NCI-H510A treated with DMSO at 0.1 percent for 48 hours (cell line): ENCODE measurements at places on chromosomes 13 and 19.

- DNase-seq = no peak
Measured at GRCh38 chr19:42596391-42597072, 1.8 kb upstream of the CEACAM8 start.

DNA sequence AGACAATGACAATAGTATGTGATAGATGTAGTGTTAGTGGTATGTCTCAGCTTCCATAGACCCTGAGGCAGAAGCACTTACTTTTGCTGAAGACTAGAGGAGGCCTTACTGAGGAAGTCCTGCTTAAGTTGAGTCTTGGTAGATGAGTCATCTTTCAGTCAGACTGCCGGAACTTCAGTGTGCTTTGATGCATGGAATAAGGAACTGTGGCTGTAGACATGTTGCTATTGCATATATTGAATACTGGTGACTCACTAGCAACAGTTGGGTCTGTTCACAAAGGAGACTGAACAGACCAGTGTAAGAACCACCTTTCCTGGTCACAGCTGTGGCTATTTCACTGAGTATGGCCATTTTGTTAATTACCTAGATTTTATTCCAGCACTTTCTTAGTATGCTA, 1000.6 kb downstream of the OLFM4 start:
- DNase-seq = no peak

DNA sequence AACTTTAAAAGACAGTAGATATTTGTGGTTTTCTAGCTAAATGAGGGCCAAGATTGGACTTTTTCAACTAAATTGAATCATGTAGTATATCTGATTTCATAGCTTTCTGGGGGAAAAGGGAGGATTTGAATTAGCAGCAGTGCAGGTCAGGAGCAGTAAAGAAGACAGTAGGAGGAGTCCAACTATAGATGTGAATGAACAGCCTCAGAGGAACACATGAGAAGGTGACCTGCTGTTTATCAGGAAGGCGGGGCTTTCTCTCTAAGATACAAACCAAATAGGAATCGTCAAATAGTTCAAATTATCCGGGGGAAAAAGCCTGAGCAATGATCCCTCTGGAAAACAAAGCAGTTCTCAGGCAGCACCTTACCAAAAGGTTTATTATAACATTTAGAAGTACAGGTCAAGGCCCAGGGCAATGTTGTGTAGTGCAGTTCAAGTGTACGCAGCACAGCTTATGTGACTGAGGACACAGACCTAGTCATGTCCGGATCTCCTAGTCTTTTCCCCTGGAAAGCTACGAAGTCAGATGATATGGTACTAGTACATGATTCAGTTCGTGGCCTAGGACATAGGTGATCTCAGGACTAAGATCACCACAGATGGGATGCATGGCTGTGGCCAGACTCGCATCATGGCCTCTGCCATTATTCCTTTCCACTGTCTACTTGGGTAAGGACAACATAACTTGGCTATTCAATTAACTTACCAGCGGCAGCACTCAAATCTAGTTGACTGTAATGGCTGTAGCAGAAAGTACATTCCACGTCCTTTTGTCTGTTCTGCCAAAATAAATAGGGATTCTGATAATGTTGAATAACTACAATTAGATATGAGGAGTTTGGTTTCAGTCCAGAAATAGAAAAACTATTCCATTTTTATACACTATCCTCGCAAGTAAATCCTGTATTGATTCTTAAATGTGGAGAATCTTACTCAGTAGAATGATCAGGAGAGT, 40.3 kb downstream of the MPHOSPH8 start:
- no peak for DNase-seq

GRCh38 chr19:54179921-54180461, 7.0 kb upstream of the TMC4 start:
- peak; percentile 77 for DNase-seq

DNA sequence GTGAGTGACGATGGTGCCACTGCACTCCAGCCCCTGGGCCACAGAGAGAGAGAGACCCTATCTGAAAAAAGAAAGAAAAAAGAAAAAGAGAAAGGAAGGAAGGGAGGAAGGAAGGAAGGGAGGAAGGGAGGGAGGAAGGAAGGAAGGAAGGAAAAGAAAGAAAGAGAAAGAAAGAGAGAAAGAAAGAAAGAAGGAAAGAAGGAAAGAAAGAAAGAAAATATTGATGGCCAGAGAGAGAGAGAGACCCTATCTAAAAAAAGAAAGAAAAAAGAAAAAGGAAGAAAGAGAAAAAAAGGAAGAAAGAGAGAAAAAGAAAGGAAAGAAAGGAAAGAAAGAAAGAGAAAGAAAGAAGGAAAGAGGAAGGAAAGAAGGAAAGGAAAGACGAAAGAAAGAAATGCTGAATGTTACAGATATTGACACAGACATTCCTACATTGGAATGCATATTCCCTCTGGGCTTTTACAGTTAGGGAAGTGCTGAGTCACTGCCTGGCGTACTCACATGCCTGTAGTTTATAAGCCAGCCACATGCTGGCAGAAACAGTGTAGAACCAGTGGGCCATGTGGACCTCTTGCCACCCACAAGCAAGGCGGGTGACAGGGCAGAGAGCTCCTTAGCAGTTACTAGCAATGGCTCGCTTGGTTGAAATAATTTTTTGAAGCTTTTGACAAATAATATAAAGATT, 34.6 kb upstream of the SLC46A3 start:
- no peak for DNase-seq

GRCh38 chr13:30128591-30128990, 178.8 kb downstream of the KATNAL1 start:
- DNase-seq = no peak

DNA sequence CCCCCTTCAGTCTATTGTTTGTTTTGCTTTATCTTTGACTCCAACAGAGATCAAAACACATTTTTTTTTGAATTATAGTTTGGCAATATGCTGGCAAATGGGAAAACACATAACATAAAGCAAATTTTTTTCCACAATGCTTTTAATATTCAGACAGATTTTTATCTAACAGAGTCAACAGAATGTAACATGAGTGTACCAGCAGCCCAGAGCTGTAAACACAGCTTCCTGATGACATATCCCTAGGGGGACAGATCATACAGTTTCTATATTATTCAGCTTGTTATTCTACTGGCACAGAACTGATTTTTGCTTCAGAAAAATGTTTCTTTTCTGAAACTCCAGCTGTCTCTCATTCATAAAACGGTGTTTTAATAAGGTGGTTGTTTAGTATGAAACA, 168.8 kb downstream of the OLFM4 start:
- no peak for DNase-seq

DNA sequence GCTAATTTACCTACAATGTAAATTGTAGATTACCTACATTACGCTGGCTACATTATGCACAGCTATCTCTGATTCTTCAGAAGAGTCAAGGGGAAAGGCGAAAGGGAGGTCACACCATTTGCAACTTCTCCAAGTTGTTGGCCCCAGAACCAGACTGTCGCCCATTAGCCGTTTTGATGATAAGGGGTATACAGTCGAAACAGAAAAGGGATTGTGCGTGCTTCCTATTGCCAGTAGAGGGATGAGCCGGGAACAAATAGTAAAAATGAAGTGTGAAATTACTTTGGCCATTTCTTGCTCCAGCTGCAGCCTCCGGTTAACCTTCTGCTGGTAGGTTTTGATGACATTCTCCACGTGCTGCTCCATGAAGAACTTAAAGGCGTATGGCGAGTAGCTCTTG, 73.8 kb downstream of the LATS2 start:
- no peak for DNase-seq

DNA sequence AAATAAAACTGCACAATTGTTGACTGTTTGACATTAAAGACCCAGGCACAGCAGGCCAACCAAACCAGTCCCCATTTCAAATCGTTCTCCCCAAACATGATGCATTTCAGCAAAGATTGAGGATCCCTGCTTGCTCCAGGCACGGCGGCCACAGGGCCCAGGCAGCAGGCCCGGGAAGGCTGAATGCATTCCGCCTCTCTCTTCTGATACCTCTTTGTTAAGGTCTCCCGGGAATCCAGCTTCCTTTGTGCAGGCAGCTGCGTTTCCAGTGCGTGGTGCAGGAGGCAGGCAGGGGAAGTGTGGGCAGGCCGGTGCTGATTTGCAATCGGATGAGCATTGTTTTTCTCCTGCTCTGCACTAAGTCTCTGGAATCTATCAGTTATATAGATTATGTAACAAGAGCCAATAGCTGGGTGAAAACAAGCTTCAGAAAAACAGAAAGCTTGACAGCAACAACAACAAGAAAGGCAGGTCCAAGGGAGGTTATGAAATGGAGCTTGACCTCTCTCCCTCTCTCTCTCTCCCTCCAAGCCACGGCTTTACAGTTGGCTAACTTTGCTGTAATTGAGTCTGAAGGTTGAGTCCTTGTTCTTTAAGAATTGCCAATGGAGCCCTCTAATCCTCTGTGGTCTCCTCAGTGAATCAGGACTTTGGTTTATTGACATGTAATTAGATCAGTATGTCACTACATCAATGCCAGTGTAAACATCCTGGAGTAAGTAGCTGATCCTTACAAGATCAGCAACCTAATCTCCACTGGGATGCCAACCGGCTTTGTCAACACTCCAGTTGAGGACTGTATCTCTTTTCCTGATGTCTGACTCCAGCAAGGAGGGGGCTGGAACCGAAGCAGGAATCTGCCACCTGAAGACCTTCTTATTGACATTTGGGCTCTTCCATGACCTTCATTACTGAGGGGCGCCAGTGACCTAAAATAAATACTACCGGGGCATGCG, 338.0 kb downstream of the TEX29 start:
- peak; percentile 60 for DNase-seq

- DNase-seq = no peak
Measured at GRCh38 chr13:57653229-57653989, 21.9 kb downstream of the PCDH17 start.

DNA sequence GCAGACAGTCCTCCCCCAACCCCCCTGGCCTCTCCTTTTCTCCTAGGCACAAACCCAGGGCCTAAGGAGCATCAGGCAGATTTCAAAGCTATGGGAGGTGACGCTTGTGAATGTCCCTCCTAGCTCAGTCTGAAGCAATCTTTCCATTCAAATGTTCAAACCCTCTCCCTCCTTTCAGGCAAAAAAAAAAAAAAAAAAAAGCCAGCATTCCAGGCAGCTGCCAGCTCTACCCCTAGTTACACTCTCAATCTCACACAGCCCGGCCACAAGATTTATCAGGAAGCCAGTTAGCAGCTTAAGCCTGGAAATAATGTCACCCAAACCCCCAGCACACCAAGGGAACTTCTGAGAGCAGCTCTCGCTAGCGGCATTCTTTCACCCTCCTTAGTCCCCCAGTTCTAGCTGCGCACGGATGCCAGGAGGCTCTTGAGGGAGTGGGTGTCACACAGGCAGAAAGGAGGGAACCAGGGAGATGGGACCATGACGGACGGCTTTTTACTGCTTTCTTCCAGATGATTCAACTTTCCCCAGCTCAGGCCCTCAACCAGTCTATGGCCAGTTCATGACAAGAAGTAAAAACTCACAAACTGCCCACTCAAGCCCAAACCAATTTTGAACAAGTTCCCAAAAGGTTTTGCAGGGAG, 6.3 kb downstream of the SH3GL1 start:
- DNase-seq = no peak

- DNase-seq = no peak
Measured at GRCh38 chr19:14695471-14695870, 5.6 kb downstream of the ZNF333 start.

DNA sequence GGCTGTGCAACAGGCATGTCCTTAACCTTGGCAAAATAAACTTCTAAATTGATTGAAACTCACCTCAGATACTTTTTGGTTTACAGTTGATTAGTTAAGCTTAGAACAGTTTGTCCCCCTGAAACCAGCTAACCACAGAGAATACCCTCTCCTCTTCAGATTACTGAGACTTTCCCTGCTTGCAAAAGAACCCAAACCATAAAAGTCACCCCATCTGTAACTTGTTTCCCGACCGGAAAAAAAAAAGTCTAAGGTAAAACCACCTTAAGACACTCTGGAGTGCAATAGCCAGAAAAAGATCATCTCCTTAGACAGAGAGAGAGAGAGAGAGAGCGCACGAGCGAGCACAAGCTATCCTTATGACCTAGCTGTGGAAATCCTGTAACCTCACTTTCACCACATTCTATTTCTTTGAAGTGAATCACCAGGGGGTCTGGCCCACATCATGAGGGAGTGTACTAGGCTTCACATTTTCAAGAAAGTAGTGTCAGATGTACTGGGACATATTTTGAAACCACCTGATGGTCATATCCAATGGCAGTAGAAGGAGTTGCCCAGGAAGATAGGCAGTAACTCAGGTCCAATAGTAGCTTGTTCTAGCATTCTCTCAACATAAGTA, 11.1 kb upstream of the GTF2F2 start:
- no peak for DNase-seq

GRCh38 chr13:62185631-62186255, 770.1 kb upstream of the PCDH20 start:
- no peak for DNase-seq

- DNase-seq = no peak
Measured at GRCh38 chr19:1259876-1260748, 9.0 kb upstream of the CIRBP start.

GRCh38 chr13:67736646-67737420, 506.7 kb upstream of the PCDH9 start:
- no peak for DNase-seq

DNA sequence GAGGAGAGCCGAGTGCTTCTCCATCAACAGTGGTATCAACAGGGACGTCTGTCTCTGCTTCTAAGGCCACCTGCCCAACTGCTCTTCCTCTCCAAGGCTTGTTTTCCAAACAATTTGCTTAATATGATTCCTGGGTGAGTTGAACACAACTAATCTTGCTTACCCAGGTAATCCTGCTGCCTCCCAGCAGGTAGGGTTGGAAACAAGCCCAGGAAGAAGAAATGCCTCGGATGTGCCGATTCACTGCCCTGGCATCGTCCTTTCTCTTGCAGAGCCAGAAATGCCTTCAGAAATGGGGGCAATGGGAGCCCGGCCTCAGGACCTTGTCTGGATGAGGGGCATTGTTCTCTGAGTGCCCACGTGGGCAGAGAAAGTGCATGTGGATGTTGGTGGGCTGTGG, 51.9 kb upstream of the C1QTNF9B start:
- no peak for DNase-seq

GRCh38 chr13:69028936-69029335, 1078.7 kb upstream of the ATXN8OS start:
- no peak for DNase-seq

- no peak for DNase-seq
Measured at GRCh38 chr13:73307481-73307880, 248.7 kb downstream of the KLF5 start.

GRCh38 chr19:36401475-36401874, 17.0 kb downstream of the ZFP82 start:
- DNase-seq = no peak

- no peak for DNase-seq
Measured at GRCh38 chr19:51147663-51148062, 5.6 kb downstream of the SIGLEC7 start.
